ENCODE measurements at places on chromosomes 7 and 10. TPM values are rescaled to one million over a fixed set of nuclear protein-coding genes. Genes with fewer than 3 reads are reported as not detected.
A peak's percentile ranks its signal among the peaks of the same experiment; 100 is the strongest.

DNA sequence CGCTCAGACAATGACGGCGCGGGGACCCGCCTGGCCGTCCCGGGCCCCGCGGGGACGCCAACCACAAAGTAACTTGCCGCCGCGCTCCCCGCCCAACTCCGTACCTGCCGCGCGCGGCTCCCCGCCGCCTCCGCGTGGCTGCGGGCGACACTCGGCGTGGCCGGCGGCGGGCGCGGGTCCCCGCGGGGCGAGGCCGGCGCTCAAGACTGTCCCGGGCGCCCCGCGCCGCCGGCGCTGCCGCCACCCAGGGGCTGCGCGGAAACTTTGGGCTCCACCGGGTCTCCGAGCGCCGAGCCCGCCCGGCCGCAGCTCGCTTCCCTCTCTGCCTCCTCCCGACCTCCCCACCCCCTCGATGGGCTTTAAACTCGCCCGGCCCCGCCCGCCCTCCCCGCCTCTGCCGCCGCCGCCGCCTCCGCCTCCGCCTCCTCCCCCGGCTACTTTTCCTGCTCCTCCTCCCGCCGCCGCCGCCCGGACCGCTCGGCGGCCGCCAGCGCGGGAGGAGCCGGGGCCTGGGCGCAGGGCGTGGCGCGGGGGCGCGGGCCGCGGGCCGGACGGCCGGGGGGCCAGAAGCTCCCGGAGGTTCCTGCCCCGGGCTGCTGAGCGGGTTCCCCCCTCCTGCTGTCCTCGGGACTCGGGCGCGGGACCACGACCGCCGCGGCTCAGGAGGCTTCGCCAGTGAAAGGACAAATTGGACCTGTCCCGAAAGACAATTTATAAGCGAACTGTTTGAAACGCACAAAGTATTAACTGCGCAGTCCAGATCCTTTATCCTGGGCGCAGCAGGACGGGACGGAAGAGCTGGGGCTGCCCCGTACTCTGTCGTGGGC lies 10.6 kb upstream of the GRB10 start:
- peak overlapping the region; percentile 57 for H3K27ac ChIP-seq
- H3K4me3 ChIP-seq, result peak overlapping the region; percentile 50
- peaks cover 6% of the 10 kb centered on the region for H3K4me1 ChIP-seq

DNA sequence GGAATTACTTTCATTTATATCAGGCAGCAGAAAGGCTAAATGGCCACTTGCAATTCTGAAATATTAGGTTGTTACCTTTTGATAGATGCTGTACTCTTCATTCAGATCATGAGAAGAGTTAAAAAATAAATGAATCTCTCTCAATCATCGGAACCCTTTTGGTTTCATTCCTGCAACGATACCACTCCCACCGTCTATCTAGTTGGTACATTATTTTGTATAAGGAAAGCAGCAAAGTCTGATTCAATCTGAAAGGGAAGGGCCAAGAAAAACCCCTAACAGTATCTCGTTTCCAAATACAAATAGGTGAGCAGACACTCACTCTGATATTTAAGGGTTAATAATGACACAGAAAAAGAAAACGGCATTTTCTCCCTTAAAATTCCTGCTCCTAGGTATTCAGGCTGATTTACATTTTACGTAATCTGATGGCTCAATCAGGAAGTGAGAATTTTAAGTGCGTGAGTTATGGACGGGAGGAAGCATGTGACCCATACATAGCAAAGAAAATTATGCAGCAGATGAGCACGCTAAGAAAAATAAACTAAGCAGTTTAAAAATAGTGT lies 209.4 kb upstream of the KLF14 start:
- no peaks in the 10 kb centered on the region for H3K27me3 ChIP-seq
- no peaks in the 10 kb centered on the region for H3K36me3 ChIP-seq

NEUROD6 gene
- total RNA-seq, result not detected

CCL24 gene
- total RNA-seq, result not detected

DNA sequence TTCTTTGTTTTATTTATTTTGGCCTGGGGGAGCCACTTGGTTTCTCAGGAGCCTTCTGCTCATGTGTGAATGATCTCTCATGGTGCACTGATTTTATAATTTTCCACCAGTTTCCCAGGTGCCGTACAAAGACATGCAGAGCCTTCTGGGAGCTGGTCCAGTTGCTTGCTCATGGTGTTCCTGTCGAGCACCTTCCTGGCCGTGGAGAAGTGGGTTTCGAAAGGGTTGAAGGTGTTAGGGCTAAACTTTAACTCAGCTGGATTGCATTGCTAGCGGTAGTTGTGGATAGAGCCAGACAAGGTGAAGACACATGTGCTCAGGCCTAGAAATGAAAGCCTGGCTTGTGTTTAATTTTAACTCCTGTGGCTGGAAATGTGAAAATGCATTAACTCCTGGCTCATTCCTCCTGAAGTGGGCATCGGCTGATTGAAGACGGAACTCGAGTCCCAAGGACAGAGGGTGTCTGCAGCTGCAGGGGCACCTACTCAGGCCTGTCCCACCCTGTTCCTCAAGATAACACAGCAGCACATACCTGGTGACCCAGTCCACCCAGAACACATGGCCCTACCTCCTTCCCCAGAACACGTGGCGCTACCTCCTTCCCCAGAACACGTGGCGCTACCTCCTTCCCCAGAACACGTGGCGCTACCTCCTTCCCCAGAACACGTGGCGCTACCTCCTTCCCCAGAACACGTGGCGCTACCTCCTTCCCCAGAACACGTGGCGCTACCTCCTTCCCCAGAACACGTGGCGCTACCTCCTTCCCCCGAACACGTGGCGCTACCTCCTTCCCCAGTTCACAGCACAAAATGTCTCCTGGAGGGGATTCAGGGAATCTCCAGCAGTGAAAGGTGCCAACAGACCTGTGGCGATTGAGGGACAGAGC lies 133.2 kb downstream of the WDR37 start:
- no peaks in the 10 kb centered on the region for H3K4me1 ChIP-seq
- H3K27ac ChIP-seq, result no peak overlapping the region

DNA sequence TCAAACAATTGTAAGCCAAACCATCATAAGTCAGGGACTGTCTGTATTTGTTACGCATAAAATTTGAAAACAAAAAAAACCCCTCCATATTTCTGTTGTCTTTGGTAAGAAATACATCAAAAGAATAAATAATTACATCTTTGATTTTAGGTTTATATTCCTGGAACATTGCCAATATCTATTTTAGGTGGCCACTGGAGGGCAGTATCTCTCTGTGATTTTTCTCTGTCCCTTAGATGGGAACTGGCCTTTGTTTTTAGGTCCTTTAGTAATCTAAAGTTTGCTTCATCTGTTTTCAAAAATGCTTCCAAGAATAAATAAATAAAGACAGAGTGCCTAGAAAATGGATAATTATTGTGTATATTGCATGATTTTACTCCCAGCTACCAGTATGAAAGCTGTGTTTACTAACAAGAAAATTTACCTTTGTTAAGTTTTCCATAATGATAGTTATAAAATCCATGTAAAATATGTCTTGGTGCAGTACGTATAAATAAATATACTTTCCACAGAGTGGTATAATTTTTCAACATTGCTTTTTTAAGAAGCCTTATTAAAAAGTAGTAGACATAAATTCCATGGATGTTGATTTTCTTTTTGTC lies 64.2 kb downstream of the PHYHIPL start:
- no peak overlapping the region for H3K27ac ChIP-seq
- no peaks in the 10 kb centered on the region for H3K36me3 ChIP-seq
- DNase-seq, result no peak

GALNT17 gene
- 69.6 TPM for total RNA-seq

DNA sequence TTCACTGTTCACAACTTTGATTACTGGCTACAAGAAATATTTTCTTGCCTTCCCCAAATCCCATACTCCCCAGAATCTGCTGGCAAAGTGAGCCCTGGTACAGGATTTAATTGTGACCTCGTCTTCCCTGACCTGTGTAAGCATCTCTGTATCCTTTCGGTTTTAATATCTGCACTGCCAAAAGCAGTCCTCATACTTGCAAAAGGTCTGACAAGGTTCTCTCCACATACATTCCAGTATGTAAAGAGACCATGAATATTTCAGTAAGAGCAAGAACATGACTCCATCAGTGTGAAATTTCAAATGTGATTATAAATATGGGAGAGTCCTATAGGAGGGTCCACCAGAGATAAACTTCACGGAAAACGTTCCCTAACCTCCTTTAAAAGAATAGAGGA lies 134.0 kb upstream of the TCF7L2 start:
- H3K27me3 ChIP-seq, result no peaks in the 10 kb centered on the region
- no peak for DNase-seq
- H3K36me3 ChIP-seq, result no peaks in the 10 kb centered on the region
- no peak overlapping the region for H3K4me3 ChIP-seq
- H3K4me1 ChIP-seq, result peaks cover 14% of the 10 kb centered on the region

DNA sequence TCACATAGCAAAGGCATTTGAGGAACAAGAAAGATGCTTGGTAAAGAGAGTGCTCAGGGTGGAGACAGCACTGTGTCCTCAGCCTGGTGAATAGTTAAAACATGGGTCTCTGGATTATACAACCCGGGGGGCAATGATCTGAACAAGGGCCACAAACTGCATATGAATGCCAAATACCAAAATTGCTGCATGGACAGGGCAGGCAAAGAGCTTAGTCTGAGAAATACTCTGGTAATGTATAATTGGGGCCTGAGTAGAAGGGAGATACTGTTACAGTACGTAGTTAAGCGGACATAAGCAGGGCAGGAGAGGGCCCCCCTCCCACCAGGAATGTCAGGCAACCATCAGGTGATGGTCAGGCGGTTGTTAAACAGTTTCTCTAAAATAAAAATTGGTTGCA lies 99.3 kb upstream of the CDK1 start:
- H3K4me1 ChIP-seq, result peaks cover 4% of the 10 kb centered on the region
- no peak overlapping the region for H3K4me3 ChIP-seq
- DNase-seq, result no peak
- H3K27ac ChIP-seq, result no peak overlapping the region
- no peaks in the 10 kb centered on the region for H3K27me3 ChIP-seq
- no peaks in the 10 kb centered on the region for H3K36me3 ChIP-seq

GRCh38 chr7:107186240-107186639 lies 17.4 kb downstream of the HBP1 start:
- no peaks in the 10 kb centered on the region for H3K27me3 ChIP-seq
- H3K4me1 ChIP-seq, result peaks cover 2% of the 10 kb centered on the region
- DNase-seq, result no peak
- H3K4me3 ChIP-seq, result no peak overlapping the region
- no peak overlapping the region for H3K27ac ChIP-seq

EEPD1 gene
- 7.6 TPM for total RNA-seq
